SK-N-SH (cell line): ENCODE measurements at places on chromosomes 1 and 21. TPM values are rescaled to one million over a fixed set of nuclear protein-coding genes. Genes with fewer than 3 reads are reported as not detected.
A peak's percentile ranks its signal among the peaks of the same experiment; 100 is the strongest.

DNA sequence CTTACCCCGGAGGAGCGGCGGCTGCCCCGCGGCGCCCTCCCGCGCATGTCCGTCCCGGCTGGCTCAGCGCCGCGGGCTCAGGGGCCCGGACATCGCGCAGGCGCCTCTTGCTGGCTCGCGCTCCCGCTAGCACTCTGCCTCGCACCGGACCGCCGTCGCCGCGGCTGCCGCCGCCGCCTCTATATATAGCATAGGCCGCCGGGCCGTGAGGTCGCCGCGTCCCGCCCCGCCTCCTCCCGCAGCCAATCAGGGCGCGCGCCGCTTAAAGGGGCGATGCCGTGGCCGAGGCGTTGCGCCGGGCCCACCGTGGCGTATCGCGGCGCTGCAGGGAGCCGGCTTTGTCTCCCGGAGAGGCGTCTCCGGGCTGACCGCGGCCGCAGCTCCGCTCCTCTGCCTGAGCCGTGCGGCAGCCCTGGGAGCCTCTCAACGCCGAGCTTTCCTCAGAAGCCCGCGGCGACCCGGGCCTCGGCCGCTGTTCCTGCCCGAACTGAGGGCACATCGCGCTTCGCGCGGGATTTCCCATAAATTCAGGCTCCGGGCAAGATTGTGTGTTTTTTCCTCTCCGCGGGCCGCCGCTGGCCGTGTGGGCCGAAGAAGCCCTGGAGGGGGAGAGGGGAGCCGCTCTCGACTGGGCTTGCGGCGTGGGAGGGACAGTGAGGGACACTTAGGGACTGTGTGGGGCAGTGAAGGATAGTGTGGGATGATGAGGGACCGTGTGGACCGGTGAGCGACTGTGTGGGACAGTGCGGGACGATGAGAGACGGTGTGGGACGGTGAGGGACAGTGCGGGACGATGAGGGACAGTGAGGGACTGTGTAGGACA is at the start of gene ERRFI1:
Gene ERRFI1, minus strand, starts transcription at position 157 of the 823 bp plus-strand sequence. CDS start 10,690 bp downstream, outside the sequence.
- peak within 1 kb of the TSS; percentile 89 for H3K27ac ChIP-seq
- H3K4me1 ChIP-seq: peaks cover 39% of the 10 kb centered on the region; the same call in 1 of the 2 replicates
- peak; percentile 98 for DNase-seq

DNA sequence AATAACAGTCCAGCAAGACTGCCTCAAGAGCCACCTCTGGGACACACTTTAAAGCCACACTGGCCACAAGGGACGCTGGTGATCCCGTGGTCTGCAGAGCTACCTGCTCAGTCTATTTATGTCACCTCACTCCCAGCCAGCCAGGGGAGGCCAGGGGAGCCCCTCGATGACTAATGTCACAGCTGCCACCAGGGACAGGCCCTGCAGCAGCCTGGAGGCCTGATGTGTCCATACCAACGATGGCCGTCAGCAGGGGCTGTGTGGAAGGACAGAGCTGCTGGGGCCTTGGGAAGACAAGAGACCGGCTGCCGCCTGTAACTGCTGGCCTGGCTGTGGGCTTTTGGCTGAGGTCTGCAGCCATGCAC is 71.0 kb downstream of the SIK1 start:
- no peaks in the 10 kb centered on the region for H3K4me1 ChIP-seq
- no peaks in the 10 kb centered on the region for H3K27me3 ChIP-seq
- no peak overlapping the region for H3K4me3 ChIP-seq
- H3K27ac ChIP-seq: no peak overlapping the region
- no peak for DNase-seq

- no peak overlapping the region for H3K27ac ChIP-seq
- no peaks in the 10 kb centered on the region for H3K36me3 ChIP-seq
- no peaks in the 10 kb centered on the region for H3K4me1 ChIP-seq
- no peak for DNase-seq
- H3K4me3 ChIP-seq: no peak overlapping the region
- H3K27me3 ChIP-seq: no peaks in the 10 kb centered on the region
These were observed 52.8 kb upstream of the FOXD3 start for GRCh38 chr1:63269571-63269970.

DNA sequence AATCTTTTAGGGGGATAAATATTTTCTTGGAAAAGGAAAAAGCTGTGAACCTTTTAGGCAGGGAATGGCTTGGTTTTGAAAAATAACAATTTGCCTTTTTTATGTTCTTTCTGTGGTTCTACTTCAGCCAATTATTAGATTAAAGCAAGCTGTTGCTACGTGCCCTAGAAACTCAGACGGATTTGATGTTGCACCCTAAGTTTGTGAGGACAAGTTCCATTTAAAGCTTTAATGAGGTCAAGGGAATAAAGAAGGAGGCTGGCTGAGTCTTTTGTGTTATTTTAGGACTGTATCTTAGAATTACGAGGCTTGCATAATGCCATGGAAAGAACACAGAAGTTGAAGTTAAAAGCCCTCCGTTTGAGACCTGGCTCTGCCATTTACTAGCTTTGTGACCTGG is 216.9 kb downstream of the NUF2 start:
- peaks cover 15% of the 10 kb centered on the region; the same call in 1 of the 2 replicates for H3K4me1 ChIP-seq
- no peak overlapping the region for H3K4me3 ChIP-seq
- H3K27me3 ChIP-seq: no peaks in the 10 kb centered on the region; the same call in 1 of the 2 replicates
- no peak for DNase-seq

HLX gene
- 8.6 and 21.4 TPM in 2 replicates for polyA plus RNA-seq

- H3K36me3 ChIP-seq: no peaks in the 10 kb centered on the region
- H3K4me1 ChIP-seq: peaks cover 15% of the 10 kb centered on the region
- no peak for DNase-seq
- no peaks in the 10 kb centered on the region for H3K27me3 ChIP-seq
These were observed 365.6 kb upstream of the ST6GALNAC5 start for GRCh38 chr1:76501586-76502219.

DNA sequence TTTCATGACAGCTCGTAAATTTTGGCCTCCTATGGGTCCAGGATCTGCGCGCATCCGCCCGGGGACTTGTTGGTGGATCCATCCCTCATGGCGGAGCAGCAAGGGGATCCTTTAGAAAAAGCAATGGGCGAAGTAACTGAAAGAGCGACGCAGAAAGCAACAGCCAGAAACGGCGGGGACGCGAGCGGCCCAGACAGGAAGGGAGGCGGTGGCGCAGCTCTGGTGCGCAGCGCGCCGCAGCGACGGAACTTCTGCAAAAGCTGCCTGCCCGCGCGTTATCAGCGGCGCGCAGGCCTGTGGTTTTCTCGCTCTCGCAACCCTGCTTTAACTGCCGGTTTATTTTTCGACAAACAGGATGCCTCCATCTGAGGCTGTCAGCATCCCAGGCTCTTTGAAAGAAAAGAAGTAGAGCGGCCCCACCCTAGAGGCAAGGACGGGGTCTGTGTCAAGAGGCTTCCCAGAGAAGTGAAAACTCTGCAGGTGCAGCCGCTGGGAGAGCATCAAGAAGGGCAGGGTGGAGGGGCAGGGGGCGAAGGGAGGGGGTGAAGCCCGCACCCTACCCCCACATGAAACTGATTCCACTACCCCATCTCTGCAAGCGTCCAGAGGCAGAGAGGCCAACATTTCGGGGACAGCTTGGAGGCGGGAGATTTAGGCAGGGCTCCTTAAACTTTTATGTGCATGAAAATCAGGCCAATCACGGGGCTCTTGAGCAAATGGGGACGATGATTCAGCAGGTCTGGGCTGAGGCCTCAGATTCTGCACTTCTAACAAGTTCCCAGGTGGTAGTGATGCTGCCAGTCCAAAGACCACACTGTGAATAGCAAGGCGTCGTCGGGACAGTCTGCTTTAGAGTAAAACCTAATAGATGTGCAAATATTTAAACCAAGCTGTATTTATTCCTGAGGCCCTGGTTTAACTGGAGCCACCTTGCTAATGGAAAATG is 22.2 kb downstream of the RUNX1 start:
- no peaks in the 10 kb centered on the region for H3K36me3 ChIP-seq
- H3K4me1 ChIP-seq: no peaks in the 10 kb centered on the region
- no peaks in the 10 kb centered on the region for H3K27me3 ChIP-seq
- DNase-seq: no peak

GRCh38 chr1:59900640-59901039 is 25.9 kb downstream of the CYP2J2 start:
- H3K4me1 ChIP-seq: no peaks in the 10 kb centered on the region
- no peaks in the 10 kb centered on the region for H3K27me3 ChIP-seq
- no peaks in the 10 kb centered on the region for H3K36me3 ChIP-seq
- peak; percentile 7 for DNase-seq
- no peak overlapping the region for H3K27ac ChIP-seq
- H3K4me3 ChIP-seq: no peak overlapping the region

DNA sequence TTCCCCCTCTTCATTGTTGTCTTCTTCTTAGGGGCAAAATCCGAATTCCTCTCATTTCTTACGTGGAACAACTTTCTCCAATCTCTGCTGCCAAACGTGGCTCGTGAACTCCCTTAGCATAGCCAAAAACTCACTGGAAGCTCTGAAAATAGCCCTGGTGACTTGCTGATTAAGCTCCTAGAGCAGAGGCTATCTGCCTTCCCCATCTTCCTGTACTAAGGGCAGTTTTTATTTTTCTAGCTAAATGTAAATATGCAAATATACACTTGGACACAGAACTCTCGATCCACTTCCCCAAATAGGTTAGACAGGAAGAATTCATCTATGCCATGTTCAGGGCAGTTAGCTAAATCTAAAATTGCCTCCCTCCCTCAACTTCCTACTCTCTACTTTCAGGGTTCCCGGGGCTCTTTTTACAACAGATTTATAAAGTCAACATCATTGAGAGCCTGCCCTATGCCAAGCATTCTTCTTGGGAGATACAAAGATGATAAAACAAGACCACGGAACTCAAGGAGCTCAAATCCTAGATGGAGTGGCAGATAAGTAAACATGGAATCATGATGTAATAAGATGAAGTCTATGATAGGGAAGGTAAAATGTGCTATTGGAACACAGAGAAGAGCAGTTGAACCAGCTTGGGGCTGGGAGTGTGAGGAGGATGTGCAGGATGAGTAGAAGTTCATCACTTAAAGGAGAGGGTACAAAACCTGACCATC is 59.4 kb upstream of the FMOD start:
- peaks cover 9% of the 10 kb centered on the region; the same call in 1 of the 2 replicates for H3K4me1 ChIP-seq
- no peaks in the 10 kb centered on the region for H3K27me3 ChIP-seq
- no peaks in the 10 kb centered on the region for H3K36me3 ChIP-seq

PIGR gene
- not detected in 2 replicates for polyA plus RNA-seq

DNA sequence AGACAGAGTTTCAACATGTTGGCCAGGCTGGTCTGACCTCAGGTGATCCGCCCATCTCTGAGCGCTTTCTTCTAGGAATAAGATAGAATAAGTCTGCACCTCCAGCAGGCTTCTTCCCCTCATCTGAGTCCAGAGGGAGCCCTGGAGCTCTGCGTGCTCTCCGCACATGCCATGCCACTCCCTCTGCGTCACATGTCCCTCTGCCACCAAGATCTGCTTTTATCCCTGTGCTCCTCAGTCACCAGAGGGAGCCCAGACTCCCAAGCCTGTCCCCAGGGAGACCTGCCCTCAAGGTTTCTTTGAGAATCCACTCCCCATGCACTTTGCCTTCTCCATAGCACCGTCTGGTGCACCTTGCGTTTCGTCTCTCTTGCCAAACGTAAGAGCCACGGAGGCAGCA is 213.0 kb downstream of the CAMTA1 start:
- H3K4me1 ChIP-seq: no peaks in the 10 kb centered on the region
- no peak overlapping the region for H3K4me3 ChIP-seq
- H3K27me3 ChIP-seq: no peaks in the 10 kb centered on the region
- peak; percentile 39 for DNase-seq

GRCh38 chr1:49356594-49356993 is 579.9 kb upstream of the BEND5 start:
- no peak overlapping the region for H3K4me3 ChIP-seq
- no peak for DNase-seq
- peaks cover 3% of the 10 kb centered on the region for H3K4me1 ChIP-seq
- no peaks in the 10 kb centered on the region for H3K27me3 ChIP-seq
- no peaks in the 10 kb centered on the region for H3K36me3 ChIP-seq

- no peak overlapping the region for H3K4me3 ChIP-seq
- H3K4me1 ChIP-seq: no peaks in the 10 kb centered on the region
- H3K36me3 ChIP-seq: no peaks in the 10 kb centered on the region
- no peak overlapping the region for H3K27ac ChIP-seq
- no peak for DNase-seq
These were observed 323.9 kb downstream of the DISC1 start for GRCh38 chr1:231950331-231951128.

GRCh38 chr21:25615880-25616279 is 8.6 kb upstream of the MRPL39 start:
- no peaks in the 10 kb centered on the region for H3K27me3 ChIP-seq
- no peak overlapping the region for H3K4me3 ChIP-seq
- H3K4me1 ChIP-seq: no peaks in the 10 kb centered on the region
- no peaks in the 10 kb centered on the region for H3K36me3 ChIP-seq
- H3K27ac ChIP-seq: no peak overlapping the region
- no peak for DNase-seq

GRCh38 chr1:40130892-40131291 is 30.3 kb upstream of the RLF start:
- H3K36me3 ChIP-seq: no peaks in the 10 kb centered on the region
- H3K27ac ChIP-seq: no peak overlapping the region
- no peak overlapping the region for H3K4me3 ChIP-seq

DNA sequence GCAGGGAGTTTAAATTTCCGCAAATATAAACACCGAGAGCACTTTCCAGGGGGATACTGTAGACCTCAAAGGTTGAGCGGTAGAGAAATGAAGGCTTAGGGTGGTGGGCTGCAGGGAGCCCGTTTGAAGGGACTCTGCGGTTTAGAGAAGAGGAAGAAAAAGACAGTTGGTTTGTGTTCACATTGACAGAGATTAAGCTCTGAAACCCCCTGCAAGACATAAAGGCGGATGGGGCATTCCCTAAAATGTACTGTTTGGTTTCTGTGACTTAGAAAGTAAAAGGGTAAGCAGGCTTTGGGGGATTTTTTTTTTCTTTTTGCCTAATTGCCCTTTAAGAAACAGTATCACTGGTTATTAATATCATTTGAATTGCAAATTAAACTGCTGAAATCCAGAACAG is 1.3 kb downstream of the KAZN start:
- H3K27me3 ChIP-seq: no peaks in the 10 kb centered on the region
- H3K36me3 ChIP-seq: no peaks in the 10 kb centered on the region
- no peak for DNase-seq
- H3K27ac ChIP-seq: no peak overlapping the region
- no peaks in the 10 kb centered on the region for H3K4me1 ChIP-seq

KLHL20 gene
- polyA plus RNA-seq: 14.0 and 20.1 TPM in 2 replicates

DNA sequence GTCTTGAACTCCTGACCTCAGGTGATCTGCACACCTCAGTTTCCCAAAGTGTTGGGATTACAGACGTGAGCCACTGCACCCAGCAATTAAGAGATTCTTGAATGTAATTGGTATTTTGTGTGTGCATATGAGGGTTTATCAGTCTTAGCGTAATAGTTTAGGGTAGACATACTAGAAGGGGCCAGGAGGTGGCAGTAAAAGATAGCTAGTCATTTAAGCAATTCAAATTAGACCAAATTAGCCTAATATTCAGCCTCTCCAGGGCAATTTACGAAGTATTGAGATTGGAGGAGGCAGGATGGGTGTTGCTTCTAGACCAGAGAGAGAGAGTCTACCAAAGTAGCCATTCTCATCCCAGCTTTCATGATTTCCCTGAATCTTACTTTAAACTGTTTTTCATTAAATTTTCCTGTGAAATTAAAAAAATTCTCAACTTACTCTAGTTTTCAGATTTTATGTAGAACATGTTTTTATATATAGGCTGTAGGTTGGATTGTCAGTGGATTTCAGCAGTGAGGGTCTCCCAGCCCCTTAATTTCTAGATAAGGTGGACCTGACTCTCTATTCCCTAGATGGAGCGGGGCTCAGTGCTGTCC is 119.7 kb downstream of the HHAT start:
- peak; percentile 60 for DNase-seq
- no peaks in the 10 kb centered on the region for H3K36me3 ChIP-seq
- peaks cover 3% of the 10 kb centered on the region for H3K4me1 ChIP-seq
- H3K27me3 ChIP-seq: no peaks in the 10 kb centered on the region

- no peak for DNase-seq
- H3K36me3 ChIP-seq: no peaks in the 10 kb centered on the region
- no peaks in the 10 kb centered on the region for H3K27me3 ChIP-seq
- no peak overlapping the region for H3K27ac ChIP-seq
These were observed 4.3 kb upstream of the CHI3L2 start for GRCh38 chr1:111223126-111223685.
